ENCODE measurements at places on chromosomes 13 and 19.

- no peak for DNase-seq
These were observed 11.1 kb downstream of the CKM start for GRCh38 chr19:45311621-45312020.

- no peak for DNase-seq
These were observed 180.1 kb downstream of the POSTN start for GRCh38 chr13:37418490-37418889.

DNA sequence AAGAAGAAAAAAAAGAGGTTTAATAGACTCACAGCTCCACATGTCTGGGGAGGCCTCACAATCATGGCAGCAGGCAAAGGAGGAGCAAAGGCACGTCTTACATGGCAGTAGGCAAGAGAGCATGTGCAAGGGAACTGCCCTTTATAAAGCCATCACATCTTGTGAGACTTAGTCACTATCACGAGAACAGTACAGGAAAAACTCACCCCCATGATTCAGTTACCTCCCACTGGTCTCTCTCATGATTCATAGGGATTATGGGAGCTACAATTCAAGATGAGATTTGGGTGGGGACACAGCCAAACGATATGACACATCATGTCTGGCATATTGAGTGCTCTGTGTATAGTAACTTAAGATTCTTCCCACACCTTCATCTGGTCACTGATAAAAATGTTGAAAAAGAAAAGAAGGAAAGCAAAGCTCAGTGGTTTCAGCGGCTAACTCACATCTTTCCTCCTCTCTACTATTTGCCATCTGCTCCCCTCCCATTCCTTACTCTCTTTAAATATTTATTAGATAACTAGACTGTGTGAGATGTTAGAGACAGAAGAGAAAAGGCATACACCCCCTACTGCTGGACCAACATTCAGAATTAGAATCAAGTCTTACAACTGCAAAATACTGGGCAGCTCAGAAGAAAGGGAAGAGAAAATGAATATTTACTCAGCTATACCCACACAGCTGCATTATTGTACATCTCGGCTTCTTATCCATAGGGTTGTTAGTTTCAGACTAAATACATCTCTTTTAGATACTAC is 60.1 kb upstream of the AKAP11 start:
- no peak for DNase-seq

- no peak for DNase-seq
These were observed 1.7 kb downstream of the PRR12 start for GRCh38 chr19:49592486-49593232.

- no peak for DNase-seq
These were observed 107.6 kb downstream of the SOX1 start for GRCh38 chr13:112174476-112175110.
